ENCODE measurements at places on chromosomes 4 and X.

DNA sequence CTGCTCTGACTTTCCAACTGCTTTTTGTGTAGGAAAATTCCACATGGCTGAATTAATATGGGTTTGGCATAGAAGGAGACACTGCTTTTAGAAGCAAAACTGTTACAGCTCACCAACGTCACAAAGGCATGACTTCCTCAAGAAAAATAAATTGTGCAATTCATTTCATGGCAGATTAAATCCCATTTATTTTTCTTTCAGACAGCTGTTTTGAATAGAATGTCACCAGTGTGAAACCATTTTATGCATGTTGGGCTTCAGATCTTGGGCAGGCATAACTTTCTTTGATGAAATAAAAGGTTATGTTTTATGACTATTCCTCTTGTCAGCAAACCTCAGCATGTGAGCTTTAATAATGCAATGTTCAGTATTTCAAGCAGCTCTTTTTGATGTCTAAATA lies 542.8 kb downstream of the GALNTL6 start:
- DNase-seq: no peak

DNA sequence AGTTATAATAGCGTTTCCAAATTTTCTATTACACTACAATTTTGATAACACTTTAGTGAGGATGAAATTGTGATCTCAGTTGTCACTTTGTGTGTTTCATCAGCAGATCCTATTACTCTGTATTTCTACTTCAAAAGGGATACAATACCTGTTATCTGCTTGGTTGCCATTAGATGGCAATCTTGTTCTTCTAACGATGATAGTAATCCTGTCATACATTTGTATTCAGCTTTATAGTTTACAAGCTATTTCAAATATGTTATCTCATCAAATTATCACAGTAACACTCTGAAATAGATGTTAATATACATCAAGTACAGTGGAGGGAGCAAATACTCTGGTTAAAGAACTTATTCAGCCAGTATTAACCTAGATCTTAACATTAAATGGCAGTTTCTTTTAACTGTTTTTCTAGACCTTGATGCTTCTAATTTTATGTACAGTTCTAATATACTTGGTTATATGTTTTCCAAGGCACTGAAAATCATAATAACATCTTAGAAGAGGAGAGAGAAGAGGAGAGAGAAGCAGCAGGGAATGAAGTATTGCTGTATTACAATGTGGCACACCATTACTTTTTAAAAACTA lies 292.0 kb downstream of the CCSER1 start:
- no peak for DNase-seq

DNA sequence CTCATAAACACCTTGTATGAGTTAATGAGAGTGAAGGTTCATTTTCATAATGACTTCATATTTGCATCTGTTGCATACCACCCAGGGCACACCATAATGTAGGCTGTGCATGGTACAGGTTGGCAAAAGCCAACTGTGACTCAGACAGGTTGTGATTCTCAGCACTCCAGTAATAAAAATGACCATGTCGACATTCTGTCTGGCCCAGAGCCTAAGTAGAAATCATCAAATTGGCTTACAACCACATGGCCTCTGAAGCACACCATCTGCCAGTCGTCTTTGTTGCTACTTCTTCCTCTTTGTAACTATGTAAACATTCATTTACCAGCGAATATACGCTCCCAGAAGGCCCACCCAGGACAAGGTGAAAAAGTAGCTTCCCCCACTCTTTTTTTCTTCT lies 459.5 kb downstream of the GASK1B start:
- no peak for DNase-seq

DNA sequence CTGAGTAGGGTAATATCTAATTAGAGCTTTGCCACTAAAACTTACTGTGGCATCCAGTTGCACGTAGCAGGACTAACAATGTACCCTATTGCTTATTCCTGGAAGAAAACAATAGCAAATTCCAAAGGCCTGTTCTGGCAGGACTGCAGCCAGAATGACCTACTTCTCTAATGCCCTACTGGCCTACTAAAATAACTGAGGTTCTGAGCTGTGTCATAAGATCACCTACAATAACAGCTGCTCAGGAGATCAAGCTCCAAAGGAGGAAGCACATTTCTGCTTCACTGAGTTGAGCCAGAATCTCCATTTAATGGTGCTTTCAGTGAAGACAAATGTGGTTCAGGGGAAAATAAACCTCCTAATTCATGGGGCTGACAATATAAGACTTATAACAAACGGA lies 42.2 kb upstream of the CXCL8 start:
- DNase-seq: no peak

GRCh38 chrX:69503228-69503781 lies 821 bp upstream of the NALF2 start:
- DNase-seq: no peak

DNA sequence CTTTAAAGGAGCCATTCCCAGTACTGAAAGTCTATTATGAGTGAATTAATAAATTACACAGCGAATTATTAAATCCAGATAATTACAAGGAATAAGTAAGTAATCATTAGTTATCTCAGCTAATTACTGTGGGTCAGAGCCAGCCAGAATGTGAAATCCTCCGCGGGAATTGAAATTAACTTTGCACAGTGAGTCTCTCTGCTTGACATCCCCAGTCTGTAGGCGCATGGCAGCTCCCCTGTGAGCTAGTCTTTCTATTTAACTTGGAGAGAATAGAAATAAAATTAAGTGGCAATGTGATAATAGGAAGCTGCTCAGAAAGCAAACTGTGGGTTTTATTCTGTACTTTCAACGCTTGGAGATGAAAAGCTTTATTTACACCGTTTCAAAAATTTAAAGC lies 7.2 kb downstream of the POU4F2 start:
- DNase-seq: no peak

- DNase-seq: no peak
These were observed 1.3 kb downstream of the SPATA18 start for GRCh38 chr4:52052475-52052780.

GRCh38 chr4:47729131-47729680 lies 108.7 kb downstream of the CORIN start:
- no peak for DNase-seq

DNA sequence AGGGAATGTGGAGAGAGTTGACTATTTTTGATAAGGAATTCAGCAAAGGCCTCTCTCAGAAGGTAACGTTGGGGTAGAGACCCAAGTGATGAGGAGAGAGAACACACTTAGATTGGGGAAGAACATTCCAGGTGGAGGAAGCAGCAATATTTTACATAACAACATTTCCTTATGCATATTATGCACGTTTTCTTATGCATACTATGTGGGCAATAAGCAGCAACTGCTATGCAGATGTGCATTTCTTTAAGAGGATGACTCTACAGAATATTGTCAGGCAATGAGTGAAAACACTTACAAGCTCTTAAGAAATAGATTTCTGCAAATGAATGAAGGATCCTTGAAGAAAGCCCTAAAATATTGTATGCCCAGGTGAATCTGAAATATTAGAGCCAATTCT lies 91.1 kb downstream of the TMEM47 start:
- no peak for DNase-seq

DNA sequence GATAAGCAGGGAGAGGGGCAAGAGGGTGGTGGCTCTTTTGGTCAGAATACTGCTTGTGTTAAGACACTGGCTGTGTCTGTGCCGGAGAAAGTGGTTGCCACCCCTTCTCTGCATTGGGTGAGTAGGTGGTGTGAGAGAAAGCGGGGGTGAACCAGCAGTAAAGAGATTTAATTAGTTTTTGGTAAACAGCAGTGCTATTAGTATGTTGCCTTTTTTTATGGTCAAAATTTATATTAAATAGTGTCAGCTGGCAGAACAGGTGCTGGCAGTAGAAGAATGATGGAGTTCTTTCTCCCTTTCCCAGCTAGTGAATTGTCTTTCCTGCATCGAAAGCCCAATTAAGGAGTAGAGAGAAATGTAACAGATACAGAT lies 181.6 kb downstream of the LARP7 start:
- no peak for DNase-seq

GRCh38 chrX:137352101-137352660 lies 213.7 kb upstream of the ZIC3 start:
- DNase-seq: no peak

- no peak for DNase-seq
These were observed 50.4 kb upstream of the ELOVL6 start for GRCh38 chr4:110248831-110249253.

GRCh38 chr4:167897116-167897515 lies 195.2 kb upstream of the ANXA10 start:
- no peak for DNase-seq

- no peak for DNase-seq
These were observed 20.2 kb downstream of the PPA2 start for GRCh38 chr4:105453550-105454205.

- DNase-seq: no peak
These were observed 275.2 kb downstream of the TENM3 start for GRCh38 chr4:182518421-182518820.

GRCh38 chr4:10584042-10584441 lies 100.5 kb downstream of the CLNK start:
- no peak for DNase-seq

DNA sequence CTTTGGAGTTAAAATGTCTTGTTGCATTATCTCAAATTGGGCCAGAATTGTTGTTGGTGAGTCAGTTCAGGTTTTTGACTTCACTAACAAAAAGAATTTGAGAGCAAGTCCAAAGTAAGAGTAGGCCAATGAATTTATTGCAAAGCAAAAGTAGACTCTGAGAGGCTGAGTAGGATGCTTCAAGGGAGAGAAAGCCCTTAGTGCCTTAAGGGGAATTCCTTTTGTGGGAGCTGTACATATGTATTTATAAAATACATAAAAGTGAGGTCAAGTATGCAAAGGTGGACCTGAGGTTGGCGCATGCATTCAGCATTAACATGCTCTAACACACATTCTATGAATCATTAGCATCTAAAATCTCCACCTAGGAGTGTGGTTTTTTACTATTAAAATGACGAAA lies 565.4 kb downstream of the GRXCR1 start:
- no peak for DNase-seq

GRCh38 chr4:139501927-139502899 lies 48.3 kb downstream of the RAB33B start:
- DNase-seq: no peak

- DNase-seq: no peak
These were observed 31.1 kb downstream of the CEP44 start for GRCh38 chr4:174314770-174315169.

DNA sequence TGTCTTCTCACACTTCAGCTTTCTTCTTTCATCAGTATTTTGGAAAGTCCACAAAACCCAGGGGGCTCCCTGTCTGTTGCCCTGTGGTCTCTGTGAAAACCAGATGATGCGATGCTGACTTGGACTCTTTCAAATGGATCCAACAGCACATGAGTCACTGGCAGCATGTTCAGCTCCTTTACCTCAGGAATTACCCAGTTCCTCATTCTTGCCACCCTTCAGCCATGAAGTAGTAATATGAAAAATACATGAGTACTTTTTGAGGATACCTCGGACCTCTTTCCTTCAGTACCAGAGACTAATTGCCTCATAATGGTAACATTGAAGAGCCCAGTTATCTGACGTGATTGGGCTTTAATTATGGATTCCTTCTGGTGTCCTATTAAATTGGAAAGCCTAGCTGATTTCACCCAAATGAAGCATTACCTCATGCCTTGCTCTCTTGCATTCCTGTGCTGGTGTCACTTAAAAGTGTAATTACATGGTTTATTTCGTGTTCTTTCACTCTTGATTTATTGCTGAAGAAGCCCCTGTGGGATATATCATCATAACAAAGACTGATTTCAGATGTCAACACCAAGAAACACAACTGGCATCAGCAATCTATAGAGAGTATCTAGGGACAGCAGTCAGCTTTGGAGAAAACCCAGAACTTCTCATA lies 63.4 kb downstream of the NFKB1 start:
- peak; percentile 77 for DNase-seq

DNA sequence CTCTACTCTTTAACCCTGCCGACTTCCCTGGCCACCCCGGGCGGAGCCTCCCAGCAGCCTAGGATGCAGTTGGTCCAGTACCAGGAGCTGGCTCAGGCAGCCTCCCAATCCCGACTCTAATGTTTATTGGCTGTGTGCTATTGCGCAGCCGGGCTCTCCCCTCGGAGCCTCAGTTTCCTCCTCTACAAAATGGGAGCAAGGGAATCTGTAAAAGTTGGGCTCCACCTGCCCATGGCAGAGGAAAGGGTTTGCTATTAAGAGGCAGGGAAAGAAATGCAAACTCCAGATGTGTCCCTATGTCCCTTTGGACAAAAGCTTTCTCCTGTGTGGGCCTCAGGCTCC lies 140.8 kb upstream of the PJA1 start:
- no peak for DNase-seq

GRCh38 chrX:153688911-153689590 lies 1.3 kb downstream of the SLC6A8 start:
- no peak for DNase-seq

DNA sequence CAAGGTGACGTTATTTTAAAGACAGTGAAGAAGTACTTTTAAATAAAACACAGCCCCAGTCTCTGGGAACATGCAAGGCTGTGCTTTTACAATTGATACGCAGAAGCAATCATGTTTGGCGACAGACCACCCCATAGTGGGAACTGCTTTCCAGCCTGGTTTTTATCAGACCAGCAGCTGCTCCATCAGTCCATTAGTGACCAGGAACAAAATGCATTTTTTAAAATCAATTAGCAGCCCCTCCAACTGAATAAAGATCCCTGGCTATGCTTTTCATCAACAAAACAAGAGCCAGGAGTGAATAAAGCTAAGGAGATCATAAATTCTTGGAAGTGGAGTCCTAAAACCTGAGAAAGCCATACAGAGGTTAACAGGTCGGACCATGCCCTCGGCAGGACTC lies 153.0 kb upstream of the TENM3 start:
- no peak for DNase-seq

GRCh38 chr4:118879409-118879808 lies 9.2 kb upstream of the SYNPO2 start:
- no peak for DNase-seq

- no peak for DNase-seq
These were observed 409.1 kb upstream of the TEX13C start for GRCh38 chrX:124910611-124911010.

DNA sequence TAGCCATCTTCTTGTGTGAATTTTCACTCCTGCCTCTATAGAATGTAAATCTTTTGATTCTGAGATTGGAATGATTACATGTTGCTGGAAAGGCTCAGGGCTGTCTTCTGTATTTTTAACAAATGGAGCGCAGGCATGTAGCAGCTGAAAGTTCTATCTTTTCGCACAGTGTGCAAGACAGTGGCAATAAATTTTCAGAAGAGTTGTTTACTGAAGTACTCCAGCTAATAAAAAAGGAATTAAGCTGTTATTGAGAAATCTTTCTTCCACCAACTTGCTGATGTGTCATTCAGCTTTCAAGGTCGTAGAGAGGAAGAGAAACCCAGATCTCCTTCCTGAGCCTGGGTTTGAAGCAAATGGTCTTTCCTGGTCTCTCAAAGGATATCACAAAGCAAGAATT lies 122.0 kb upstream of the PUDP start:
- no peak for DNase-seq

- DNase-seq: no peak
These were observed 178.9 kb upstream of the VEGFC start for GRCh38 chr4:176971576-176972115.

DNA sequence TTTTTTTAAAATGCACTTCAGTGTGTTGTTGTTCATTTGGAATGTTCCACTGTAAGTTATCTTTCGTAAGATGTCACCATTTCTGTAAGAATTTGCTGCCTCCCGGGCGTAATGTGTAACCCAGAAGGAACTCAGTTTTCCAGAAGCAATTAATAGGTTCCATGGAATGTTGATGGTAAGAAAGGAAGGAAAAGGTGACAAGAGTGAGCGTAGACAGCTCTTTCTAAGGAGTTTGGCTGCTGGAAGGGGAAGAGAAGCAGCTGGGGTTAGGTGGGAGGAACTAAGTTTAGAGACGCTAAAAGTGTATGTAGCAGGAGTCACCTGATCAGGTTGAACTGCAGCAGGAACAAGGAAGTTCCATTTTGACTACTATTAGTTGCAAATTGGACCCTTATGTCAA lies 35.9 kb downstream of the PNMA5 start:
- no peak for DNase-seq
